LNCaP clone FGC (cell line): ENCODE measurements at places on chromosomes 16 and 17.

GRCh38 chr16:21300309-21301167 is 22.4 kb upstream of the CRYM start:
- peak; percentile 100 for DNase-seq

GRCh38 chr16:89586853-89587252 is 11.3 kb downstream of the CPNE7 start:
- DNase-seq = no peak

- peak; percentile 2 for DNase-seq
Measured at GRCh38 chr16:7025616-7026190, 306.9 kb upstream of the RBFOX1 start.

DNA sequence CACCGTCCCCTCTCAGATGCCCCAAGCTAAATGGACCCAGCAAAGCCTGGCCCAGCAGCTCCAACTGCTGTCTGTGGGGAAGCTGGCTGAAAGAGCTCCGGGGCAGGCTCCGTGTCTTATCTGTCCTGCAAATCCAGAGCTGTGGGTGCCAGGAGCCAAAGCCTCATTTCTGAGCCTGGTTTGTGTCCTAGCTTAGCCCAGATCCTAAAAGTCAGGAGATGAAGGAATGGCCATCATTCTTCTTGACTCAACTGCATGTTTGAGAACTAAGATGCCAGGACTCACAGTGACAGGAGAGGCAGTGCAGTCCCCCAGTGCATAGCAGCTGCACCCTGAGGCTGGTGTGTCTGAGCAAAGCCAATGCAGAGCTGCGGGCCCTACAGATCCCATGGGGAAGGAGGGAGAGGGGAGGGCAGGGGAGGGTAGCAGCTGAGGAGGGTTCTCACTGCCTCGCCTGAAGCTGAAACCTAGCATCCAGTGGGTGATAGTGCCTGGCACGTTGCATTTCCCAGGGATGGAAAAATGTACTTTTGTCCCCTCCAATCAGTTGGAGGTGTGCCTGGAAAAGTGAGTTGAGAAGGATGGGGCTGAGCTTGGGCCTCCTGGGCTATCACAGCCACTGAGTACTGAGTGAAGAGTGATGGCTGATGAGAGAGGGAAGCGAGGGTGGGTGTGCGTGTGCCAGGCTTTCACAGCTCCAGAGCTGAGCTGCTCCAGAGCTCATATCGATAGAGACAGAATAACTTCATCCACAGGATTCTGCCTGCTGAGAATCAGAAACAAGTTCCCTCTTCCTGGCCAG is 24.5 kb upstream of the CD300E start:
- no peak for DNase-seq

GRCh38 chr16:10150906-10151305 is 31.3 kb downstream of the GRIN2A start:
- no peak for DNase-seq

GRCh38 chr17:5297245-5297644 is 15.2 kb downstream of the RABEP1 start:
- DNase-seq = peak; percentile 69

DNA sequence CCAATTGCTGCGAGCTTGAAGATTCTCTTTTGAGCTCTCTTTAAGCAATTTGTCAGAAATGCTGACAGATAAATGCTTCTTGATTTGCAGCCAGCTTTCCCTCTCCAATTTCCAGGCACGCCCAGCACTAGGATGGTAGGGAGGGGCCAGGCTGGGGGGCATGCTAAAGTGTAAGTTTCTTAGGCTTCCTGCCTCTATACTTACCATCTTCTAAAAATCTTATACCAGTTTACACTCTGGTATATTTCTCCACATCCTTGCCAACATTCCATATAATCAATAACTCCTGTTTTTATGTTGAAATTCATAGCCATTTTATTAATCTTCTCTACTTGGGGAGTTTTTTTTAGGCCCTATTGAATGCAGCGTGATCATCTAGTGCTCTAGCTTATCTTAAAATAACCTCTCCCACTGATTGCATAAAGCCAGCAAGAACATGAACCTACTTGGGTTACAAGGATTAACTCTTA is 17.5 kb downstream of the ACSF2 start:
- no peak for DNase-seq

- DNase-seq = no peak
Measured at GRCh38 chr17:77280304-77281121, 139.7 kb downstream of the SEC14L1 start.

GRCh38 chr16:68113059-68113761 is 28.0 kb downstream of the NFATC3 start:
- DNase-seq = no peak

- no peak for DNase-seq
Measured at GRCh38 chr17:77141846-77142449, 1.2 kb downstream of the SEC14L1 start.

DNA sequence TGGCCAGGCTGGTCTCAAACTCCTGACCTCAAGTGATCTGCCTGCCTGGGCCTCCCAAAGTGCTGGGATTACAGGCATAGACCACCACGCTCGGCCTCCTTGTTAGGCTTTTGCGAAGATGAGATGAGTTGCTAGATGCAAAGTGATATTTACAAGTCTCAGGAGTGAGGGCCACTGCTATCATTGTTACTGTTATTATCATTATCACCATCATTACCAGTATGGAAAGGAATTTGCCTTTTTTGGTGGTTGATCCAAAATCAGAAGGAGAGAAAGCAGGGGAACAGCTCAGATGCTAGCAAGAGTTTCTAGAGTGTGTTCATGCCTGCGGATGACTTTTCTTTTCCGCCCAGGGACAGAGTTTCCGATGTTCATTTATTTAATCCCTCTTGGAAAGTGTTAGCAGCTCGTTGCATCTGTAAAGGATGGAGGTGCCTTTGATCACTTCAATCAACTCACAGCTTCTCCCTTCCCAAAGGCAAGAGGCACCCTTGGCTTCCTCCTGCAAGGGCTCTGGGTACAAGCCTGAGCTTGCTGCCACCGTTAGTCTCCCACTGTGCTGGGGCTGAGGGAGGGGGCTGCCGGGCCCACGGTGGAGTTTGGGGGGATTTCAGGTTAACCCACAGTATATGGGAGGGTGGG is 21.6 kb downstream of the ITPRIPL2 start:
- no peak for DNase-seq

- DNase-seq = peak; percentile 85
Measured at GRCh38 chr17:9817086-9817485, 4.8 kb downstream of the GSG1L2 start.

DNA sequence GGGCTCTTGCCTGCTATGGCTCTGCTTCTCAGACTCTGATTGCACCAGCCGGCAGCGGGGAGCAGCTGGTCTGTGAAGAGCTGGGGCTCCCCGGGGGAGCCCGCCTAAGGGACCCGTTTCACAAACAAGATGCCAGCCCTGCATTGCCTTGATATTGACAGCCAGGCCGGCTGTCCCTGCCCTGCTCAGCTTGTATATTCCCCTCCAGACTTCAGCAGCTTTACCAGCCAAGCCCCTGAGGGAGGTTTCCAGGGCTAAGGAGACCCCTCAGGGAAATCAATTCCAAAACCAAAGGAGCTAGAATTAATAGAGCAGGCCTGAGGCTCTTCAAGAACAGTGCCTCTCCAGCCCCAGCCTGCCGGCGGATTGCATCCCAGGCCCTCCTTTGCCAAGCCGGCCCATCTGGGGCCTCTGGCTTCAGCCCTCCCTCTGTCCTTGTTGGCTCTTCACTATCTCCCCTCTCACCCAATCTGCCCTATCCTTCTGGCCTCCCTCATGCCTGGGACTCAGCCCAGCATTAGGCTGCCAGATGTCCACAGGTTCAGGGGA is 5.7 kb downstream of the CALB2 start:
- no peak for DNase-seq

- no peak for DNase-seq
Measured at GRCh38 chr16:81676066-81676882, 102.8 kb upstream of the PLCG2 start.

DNA sequence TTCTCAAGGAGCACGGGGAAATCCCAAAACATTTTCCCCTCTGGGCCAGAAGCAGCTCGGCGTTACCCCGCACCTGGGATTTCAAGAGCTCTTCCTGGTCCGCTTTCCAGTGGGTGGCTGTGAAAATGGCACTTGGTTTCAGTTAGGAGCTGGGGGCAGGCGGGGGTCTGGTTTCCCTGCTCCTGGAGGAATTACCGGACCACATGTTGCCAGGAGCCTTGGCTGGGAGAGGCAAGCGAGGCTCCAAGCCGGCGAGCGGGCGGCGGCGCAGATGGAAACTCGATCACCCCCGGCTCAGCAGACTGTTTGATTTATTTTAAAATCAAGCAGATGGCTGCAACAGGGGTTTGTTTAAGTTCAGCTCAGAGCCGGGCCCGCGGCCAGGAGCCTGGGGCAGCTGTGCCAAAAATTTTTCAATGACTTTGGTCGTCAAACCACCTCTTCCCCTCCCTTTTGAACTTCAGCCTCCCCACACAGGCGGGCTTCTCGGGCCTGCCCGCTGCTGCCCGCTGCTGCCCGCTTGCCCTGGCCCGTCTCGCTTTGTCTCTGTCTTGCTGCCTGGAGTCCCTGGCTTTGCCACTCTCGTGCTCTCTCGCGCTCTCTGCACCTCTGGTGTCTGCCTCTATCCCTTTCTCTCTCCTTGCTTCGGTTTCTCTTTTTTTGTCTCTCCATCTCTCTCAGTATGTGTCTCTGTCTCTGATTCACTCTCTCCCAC is 108.0 kb upstream of the CIBAR2 start:
- DNase-seq = peak; percentile 58

DNA sequence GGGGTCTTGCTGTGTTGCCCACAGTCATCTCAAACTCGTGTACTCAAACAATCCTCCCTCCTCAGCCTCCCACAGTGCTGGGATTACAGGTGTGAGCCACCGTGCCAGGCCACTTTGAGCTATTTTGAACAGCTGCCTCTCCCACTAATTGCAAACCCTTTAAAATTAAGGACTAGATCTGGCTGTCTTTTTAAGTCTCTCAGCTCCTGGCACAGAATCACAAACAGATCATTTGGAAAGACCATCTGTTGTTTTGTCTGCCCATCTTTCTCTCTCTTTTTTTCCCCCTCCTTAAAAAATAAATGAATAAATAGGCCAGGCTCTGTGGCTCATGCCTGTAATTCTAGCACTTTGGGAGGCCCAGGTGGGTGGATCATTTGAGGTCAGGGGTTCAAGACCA is 10.9 kb upstream of the STAT3 start:
- DNase-seq = no peak

- DNase-seq = no peak
Measured at GRCh38 chr16:48197294-48197693, 41.5 kb upstream of the ABCC12 start.

DNA sequence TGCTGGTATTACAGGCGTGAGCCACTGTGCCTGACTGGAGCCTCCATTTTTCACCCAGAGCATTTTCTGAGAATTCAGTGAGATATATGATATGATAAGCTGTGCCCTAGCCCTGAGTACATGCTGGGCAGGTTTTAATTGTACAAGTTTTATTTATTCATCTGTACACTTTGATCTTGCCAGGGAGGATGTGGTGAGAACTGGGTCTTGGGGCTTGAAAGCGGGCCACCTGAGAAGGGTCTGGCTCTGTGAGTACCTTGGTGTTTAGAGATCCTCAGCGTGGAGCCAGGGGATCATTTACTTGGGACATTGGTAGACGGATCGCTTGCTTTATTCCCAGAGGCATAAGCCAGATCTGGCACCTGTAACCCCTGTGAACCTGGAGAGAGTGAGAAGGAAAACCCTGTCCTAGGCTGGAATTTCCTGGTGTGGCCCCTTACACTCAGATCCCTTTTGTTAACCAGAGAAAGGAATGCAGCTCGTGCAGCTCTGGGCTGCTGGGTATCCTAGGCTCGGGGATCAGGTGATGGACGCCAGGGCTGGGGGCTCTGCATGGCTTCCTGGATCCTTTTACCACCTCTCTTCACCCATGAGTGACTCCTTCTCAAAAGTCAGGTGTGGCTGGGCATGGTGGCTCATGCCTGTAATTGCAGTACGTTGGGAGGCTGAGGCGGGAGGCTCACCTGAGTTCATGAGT is 91.9 kb downstream of the ABCC1 start:
- DNase-seq = peak; percentile 98

GRCh38 chr17:63881935-63882601 is at the start of gene GH2:
Gene GH2 (minus strand): TSS chr17:63881944. CDS start chr17:63881801, 143 bp downstream.
- no peak for DNase-seq

DNA sequence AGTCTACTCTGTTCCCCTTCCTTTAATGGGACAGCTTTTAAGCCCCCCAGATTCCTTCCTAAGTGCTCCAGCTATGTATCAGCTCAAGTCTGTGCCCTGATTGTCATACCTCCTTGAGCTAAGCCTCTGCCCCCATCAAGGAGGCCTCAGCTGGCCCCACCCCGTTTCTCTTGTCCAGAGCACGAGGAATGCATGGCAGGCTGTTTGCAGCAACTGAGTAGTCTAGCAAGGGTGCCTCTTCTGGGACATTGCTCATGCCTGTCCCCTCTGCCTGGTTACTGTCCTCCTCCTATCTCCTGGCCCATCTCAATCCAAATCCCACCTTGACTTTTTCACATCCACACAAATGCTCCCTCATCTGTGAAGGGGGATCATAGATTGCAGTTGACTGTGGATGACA is 27.8 kb upstream of the TMEM220 start:
- DNase-seq = no peak

DNA sequence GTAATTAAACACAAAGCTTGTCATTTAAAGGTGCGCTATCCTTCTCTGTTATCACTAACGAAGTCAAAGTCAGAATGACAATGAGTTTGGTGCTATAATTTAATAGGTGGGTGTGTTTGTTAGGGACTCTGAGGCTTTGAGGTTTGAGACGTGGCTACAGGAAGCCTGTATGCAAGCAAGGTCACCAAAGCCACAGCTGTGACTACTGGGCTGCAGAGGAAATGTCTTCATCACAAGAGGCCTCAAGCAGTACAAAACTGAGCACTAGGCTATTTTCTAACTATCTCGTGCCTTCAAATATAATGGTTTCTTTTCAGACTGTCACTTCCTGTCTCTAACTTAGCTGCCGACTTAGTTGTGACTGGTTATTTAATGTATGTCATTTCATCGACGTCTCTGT is 141.2 kb downstream of the AATF start:
- no peak for DNase-seq

DNA sequence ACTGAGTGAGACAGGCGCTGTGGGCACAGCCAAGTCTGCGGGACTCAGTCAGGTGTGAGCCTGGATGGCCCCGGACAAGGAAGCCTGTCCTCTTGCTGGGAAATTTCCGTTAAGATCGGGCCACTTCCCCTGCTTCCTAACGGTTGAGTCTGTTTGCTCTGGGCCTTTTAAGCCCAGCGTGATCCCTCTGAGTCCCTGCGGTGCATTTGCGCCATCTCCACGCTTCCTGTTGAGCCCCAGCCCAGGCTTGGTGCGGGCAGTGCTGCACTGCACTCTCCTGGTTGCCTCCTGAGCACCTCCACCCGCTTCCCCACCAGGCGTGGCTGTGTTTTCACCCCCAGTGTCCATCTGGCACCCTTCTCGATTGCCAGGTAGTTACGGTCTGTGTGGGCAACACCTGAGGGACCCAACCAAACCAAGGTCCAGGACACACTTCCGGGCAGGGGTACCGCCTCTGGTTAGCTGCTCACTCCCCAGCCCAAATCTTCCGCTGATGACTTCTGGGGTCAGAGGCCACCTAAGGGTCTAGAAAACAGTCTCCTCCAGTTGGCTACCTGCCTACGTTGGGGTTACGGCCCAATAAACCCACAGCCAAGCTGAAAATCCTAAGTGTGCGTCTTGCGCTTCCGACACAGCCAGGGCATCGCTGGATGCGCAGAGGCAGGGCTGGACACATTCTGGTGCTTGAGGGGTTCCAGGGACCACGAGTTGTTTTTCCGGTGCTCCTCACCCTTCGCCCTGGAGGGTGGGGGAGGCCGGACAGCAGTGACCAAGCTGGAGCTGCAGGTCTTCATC is 1.4 kb upstream of the SLC25A10 start:
- no peak for DNase-seq

- no peak for DNase-seq
Measured at GRCh38 chr17:322006-322780, 30.4 kb downstream of the RPH3AL start.
